ENCODE measurements at places on chromosomes 2 and 18.

DNA sequence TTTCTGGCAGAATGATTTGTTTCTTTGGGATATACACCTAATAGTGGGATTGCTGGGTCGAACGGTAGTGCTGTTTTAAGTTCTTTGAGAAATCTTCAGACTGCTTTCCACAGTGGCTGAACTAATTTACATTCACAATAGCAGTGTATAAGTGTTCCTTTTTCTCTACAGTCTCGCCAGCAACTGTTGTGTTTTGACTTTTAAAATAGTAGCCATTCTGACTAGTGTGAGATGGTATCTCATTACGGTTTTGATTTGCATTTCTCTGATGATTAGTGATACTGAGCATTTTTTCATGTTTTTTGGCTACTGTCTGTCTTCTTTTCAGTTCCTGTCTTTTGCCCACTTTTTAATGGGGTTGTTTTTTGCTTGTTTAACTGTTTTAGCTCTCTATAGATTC, 306.2 kb downstream of the KIAA1328 start:
- DNase-seq = no peak

DNA sequence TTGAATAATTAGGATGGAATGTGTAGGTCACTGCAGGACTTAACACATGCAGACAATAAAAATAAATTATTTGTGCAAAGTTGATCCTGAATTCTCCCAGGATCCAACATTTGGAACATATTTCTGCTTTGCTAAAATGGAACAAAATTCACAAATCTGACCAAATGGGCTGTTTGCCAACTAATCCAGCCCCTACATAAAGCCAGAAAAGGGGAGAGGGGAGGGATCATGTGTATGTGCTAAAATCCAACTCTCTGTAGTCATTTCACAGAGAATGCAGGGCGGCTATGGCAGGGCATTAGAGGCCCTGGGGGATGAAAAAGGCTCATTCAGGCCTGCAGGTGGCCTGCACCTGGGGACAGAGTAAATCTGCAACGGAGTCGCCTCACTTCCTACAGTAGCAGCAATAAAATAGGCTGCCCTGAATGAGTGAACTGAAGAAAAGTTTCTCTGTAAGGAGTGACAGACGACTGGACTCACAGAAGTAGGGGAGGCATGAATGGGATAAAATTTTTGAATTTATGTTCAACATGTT, 4.0 kb upstream of the ZFP36L2 start:
- DNase-seq = peak; percentile 34

GRCh38 chr2:128322715-128323554, 4.3 kb upstream of the HS6ST1 start:
- no peak for DNase-seq

- DNase-seq = no peak
Observed at GRCh38 chr2:211306929-211307328, 750.5 kb downstream of the CPS1 start.

- DNase-seq = no peak
Observed at GRCh38 chr2:175576875-175577274, 395.4 kb upstream of the ATP5MC3 start.

- peak; percentile 31 for DNase-seq
Observed at GRCh38 chr2:101881131-101881530, 110.6 kb upstream of the IL1R2 start.

DNA sequence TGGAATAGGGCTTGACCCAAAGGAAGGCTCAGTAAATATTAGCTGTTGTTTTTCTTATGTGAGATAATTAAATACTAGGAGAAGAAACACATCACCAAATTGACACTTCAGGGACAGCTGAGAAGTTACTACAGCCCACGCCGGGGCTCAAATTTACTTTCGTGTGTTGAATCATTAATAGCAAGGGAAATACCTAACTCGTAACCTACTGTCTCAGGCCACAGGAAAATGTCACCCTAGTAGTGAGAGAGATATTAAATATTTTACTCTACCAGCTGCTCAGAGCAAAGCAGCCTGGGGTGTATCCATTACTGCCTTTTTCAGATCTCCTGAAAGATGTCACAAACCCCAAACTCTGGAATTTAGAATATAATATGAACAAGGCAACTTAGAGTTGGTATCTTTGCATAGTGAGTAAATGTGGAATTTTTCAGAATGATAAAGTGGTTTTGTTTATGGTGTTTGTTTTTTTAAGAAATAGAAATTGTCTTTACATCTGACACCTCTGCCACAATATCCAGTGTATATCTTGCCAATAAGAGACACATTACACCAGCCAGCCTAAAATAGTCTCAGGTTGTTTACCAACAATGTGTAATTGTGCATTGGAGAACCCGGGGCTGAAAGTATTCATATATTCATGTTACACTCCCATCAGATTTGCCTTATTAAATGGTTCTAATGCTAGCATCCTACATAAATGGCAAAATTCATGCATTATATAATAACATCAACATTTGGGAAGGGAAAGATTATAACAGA, 48.4 kb downstream of the ATP8B1 start:
- no peak for DNase-seq

- no peak for DNase-seq
Observed at GRCh38 chr2:234438305-234438977, 58.4 kb downstream of the ARL4C start.

- no peak for DNase-seq
Observed at GRCh38 chr2:120453635-120453998, 107.7 kb downstream of the INHBB start.

DNA sequence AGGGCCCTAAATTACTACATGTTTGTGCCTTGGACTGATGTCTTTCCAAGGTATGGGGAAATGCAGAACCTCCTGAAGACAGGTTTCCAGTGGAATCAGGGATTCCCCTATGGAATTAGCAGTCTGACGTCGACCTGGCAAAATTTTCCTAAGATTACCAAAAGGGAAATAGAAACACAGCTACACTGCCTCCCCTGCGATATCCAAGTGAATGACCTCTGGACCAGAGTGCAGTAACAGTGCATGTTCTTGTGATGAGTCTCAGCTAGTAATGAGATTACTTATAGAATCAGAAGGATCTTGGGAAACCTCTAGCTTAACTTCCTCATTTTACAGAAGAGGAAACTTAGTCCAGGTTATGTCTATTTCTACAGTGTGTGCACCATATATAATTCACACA, 21.3 kb upstream of the CHST9 start:
- DNase-seq = no peak

DNA sequence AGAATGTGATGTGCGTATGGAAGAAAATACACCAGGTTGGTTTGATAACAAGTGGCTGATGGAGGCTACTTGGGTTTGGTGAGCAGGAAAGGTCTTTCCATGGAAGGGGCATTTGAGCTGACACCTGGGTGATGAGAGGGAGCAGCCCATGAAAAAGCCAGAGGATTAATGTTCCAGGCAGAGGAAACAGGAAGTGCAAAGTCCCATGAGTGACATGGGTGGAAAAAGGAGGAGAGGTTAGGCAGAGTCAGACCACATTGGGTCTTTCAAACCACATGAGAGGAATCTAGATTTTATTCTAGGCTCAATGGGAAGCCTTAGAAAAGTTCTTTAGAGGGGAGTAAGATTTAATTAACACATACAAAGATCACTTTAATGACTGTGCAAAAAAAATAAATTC, 195.7 kb downstream of the LRATD1 start:
- DNase-seq = no peak

- DNase-seq = peak; percentile 25
Observed at GRCh38 chr2:74001121-74001520, 16.4 kb downstream of the TET3 start.

DNA sequence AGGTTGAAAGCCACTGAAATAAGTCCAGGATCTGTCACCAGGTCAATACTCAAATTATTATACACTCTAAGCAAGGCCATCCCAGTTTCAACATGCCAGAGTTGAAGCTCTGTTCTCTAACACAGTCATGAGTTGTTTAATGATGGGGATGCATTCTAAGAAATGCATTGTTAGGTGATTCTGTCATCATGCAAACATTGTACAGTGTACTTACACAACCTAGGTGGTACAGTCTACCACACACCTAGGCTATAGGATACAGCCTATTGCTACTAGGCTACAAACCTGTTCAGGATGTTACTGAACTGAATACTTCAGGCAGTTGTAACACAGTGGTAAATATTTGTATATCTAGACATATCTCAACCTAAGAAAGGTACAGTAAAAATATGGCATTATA, 162.2 kb downstream of the BAZ2B start:
- DNase-seq = peak; percentile 6

GRCh38 chr2:172817411-172817810, 81.8 kb downstream of the RAPGEF4 start:
- DNase-seq = peak; percentile 22

GRCh38 chr2:181073896-181074295, 93.5 kb downstream of the UBE2E3 start:
- DNase-seq = peak; percentile 68

- DNase-seq = peak; percentile 9
Observed at GRCh38 chr2:118973542-118973951, 31.6 kb downstream of the MARCO start.

DNA sequence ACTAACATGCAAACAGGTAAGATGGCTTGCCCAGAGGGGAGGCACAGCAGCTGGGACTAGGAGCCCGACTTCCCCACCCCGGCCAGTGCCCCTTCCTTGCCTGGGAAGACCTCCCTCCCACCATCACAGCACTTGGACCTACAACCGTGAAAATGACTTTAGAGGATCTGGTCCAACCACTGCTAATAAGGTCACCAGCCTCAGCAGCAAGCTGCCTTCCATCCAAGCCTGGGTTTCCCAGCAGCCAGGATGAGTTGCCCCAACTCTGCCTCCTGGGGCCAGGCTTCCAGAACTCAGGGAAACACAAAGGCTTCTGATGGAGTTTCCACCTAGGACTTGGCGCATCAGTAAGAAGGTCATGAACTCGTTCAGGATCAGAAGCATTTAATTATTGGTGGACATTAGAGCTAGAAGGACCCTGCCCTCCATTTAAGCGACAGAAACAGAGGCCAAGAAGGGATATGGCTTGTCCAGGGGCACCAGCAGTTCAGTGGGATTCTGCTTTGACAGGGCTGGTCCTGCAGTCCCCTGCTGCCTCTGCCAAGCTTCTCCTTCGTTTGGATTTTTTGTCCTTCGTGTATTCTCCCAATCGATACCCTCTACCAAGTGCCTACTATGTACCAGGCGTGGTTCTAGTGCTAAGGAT, 403.0 kb upstream of the ID2 start:
- DNase-seq = no peak

GRCh38 chr2:173652767-173653431, 298.2 kb downstream of the CDCA7 start:
- DNase-seq = peak; percentile 96

- DNase-seq = peak; percentile 15
Observed at GRCh38 chr18:34153711-34154110, 71.0 kb downstream of the NOL4 start.

DNA sequence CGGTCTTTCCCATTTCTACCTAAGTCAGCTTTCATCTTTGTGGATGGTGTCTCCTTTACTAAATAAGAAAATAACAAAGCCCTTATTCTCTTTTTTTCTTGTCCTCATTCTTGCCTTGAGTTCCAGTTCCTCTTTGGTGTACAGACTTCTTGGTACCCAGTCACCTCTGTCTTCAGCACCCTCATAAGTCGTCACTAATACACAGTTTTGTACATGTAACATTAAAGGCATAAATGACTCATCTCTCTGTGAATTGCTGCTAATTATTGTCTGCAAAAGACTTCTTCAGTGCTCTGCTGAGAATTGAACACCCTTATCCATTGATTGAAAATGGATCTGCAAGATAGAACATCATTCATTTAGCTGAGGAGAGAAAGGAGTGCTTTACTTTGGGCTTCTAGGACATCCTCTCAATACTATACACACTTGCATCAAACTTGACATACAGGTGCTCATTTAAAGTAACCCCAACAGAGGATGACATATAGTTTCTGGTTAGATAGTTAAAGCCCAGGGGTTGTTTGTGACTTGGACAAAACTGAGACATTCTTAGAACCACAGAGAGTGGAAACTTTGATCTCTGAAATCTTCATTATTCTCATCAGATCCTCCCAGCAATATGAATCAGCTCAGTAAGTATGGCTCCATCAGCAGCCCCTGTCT, 97.0 kb downstream of the XRCC5 start:
- no peak for DNase-seq

Measured in fibroblast of skin of right quadriceps (primary cell).